ENCODE measurements at places on chromosomes 12 and 14.

GRCh38 chr14:25226214-25226613, 176.3 kb upstream of the STXBP6 start:
- no peak for DNase-seq

DNA sequence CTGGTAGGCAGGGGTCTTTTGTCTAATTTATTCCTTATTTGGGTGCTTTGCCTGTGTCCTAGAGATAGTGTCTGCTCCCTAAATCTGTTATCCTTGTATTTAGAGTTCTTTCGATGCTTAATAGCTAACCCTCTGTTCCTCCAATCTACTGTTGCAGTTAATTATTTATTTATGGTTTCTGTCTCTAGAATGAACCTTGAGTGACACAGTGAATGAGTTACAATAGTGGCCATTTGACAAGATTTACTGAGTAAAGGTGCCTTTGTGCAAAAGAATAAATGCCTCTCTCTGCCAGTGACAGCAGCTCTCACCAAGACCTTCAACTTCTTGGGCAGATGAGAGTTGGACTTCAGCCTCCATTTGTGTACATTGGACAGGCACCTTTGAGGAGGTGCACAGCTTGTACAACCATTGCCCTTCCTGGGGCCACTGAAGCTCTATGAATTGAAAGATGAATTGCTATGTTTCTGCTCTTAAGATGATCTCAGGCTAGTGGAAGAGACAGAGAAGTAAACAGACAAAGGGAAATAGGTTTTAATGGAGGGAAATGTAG, 165.9 kb downstream of the DERA start:
- DNase-seq: no peak

GRCh38 chr12:24773996-24774395, 174.9 kb downstream of the BCAT1 start:
- DNase-seq: no peak

DNA sequence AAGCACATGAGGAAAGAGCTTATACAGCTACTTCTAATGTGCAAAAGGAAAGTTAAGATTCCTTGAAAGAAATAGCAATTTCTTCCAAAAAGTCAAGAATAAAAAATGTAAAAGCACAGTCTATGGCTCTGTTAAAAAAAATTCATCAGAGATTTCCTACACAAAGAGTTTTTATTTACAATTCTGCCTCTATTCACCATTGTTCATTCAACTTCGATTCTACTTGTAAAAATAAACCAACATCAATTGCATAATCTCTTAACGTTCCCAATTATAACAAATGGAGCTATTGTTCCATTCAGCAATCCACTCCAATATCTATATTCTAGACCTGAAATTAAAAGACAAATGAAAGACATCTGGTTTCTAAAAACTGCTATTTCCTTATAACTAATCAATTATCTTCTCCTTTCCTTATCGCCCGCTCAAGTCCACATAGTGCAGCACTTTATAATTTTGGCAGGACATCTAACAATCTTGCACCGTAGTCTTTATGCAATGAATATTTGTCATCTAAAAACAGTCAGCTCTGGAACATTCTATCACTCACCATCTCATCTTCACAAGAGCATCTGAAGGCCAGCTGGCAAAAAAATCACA, 6.2 kb downstream of the EIF2S3B start:
- DNase-seq: no peak

DNA sequence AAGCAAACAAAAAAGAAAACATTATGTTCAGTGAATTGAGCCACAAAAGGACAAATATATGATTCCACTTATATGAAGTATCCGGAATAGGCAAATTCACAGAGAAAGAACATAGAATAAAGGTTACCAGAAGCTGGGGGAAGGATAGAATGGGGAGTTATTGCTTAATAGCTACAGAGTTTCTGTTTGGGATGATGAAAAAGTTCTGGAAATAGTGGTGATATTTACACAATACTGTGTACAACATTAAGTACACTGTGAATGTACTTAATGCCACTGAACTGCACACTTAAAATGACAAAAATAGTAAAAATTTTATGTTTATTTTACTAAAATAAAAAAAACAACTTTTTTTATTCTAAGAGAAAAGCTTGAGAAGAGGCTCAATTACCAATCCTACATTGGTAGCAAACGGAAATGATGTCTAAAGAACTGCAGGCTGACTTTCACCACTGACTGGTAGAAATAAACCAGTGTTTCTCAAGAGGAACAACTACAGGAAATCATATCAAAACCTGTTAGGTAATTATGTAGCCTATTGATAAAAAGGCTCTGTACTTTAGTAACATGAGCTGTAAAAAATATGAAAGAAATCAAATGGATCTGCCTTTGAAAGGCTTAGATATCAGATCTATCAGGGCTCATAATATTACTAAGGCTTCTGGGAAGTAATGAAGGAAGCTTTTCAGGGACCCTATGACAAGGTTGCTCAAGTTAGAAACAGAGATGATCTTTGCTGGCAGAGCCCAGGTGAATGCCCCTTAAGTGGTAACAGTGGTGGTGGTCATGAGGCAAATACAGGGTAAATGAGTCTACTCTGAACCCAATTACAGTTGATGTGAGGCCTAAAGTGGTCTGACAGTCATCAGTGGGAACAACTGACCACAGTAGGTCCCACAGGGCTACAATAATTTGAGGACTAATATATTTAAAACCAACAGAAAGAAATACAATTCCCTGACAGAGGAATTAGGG, 41.3 kb downstream of the BAZ1A start:
- no peak for DNase-seq

DNA sequence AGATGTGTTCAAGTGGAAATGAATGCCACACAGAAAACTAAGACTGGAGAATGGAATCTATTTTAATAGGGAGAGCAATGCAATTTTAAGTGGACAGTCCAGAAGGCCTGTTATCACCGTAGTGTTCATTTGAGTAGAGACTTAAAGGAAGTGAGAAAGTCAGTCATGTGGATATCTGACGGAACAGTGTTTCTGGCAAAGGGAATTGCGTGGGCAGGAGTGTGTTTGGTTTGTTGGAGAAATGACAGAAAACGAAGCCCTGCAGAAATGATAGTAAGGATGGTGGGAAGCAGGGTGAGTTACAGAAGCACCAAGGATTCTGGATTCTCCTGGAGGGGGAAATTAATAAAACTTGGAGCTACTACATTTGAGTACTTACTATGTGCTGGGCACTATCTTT, 776.6 kb downstream of the MED13L start:
- DNase-seq: peak; percentile 11

GRCh38 chr12:120849765-120850164, 54.4 kb downstream of the SPPL3 start:
- no peak for DNase-seq

DNA sequence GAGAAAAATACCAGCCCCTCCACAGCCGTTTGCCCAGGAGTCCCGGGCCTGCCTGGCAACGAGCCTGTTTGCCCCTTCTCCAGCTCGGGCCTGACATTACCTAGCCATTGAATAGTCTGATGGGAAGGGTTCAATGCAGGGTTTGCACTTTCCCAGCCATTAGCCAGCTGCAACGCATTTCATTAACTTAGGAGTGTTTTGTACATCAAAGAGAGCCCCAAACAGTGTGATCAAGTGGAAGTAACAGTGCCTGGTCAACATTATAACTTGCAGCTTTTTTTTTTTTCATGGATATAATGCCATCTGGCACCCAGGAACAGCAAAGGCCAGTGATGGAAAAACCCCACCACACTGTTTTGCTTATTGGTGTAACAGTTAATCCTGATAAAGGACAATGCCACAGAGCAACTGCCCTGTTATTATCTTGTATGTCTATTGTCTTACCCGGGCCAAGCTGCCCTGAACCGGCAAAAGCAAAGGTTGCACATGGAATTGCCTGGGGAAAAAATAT, 38.0 kb downstream of the BTG1 start:
- DNase-seq: no peak

GRCh38 chr12:26777236-26777635, 55.8 kb downstream of the ITPR2 start:
- DNase-seq: no peak

GRCh38 chr14:92409043-92409442, 86.1 kb downstream of the SLC24A4 start:
- no peak for DNase-seq

- DNase-seq: no peak
These were observed 19.7 kb upstream of the NGB start for GRCh38 chr14:77290705-77291104.

GRCh38 chr12:95626854-95627253, 75.6 kb upstream of the USP44 start:
- DNase-seq: no peak

GRCh38 chr12:57889500-57889989, 43.0 kb upstream of the CTDSP2 start:
- no peak for DNase-seq

DNA sequence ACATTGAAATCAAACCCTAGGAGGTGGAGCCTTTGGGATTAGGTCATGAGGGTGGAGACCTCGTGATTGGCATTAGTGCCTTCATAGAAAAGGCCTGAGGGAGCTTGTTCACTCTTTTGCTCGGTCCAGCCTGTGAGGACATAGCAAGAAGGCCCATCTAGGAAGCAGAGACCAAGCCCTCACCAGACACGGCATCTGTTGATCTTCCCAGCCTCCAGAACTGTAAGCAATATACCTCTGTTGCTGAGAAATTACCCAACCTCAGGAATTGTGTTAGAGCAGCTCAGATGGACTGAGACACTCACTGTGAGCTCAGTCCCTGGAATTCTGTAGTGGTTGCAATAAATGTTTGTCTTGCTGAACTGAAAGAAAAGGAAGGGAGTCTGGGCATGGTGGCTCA, 116.2 kb upstream of the MAP1LC3B2 start:
- no peak for DNase-seq

DNA sequence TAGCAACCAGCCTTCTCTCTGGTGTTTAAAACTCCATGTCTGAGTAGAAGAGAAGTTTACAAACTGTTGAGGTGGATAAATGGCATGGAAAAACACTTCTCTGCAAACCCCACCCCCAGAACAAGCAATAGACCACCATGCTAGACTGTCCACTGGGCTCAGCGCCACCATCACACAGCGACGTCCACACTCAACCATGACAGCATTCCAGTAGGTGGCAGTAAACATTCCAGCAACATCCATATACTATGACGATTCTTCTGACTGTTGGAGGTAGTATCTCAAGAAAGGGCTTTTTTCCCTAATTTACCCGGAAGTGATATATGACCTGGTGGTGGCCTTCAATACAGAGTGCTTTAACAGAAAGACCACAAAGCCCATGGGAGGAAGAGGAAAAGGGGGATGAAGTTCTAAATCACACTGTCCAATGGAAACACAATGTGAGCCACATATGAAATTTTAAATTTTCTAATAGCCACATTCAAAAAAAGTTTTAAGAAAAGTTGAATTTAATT, 152.2 kb downstream of the SLC15A4 start:
- no peak for DNase-seq

DNA sequence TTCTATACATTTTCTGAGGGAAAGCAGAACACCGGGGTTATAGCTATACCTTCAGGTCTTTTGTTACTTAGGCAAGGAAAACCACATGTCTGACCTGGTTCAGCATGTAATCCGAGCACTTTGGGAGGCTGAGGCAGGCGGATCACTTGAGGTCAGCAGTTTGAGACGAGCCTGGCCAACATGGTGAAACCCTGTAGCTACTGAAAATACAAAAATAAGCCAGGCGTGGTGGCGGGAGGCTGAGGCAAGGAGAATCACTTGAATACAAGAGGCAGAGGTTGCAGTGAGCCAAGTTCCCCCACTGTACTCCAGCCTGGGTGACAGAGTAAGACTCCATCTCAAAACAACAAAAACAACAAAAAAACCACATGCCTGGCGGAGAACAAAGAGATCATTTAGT, 177.6 kb downstream of the ACSS3 start:
- DNase-seq: no peak

GRCh38 chr12:103728323-103728722, 112.7 kb downstream of the NT5DC3 start:
- DNase-seq: no peak

GRCh38 chr12:131683266-131684014, 27.4 kb upstream of the SFSWAP start:
- DNase-seq: no peak

DNA sequence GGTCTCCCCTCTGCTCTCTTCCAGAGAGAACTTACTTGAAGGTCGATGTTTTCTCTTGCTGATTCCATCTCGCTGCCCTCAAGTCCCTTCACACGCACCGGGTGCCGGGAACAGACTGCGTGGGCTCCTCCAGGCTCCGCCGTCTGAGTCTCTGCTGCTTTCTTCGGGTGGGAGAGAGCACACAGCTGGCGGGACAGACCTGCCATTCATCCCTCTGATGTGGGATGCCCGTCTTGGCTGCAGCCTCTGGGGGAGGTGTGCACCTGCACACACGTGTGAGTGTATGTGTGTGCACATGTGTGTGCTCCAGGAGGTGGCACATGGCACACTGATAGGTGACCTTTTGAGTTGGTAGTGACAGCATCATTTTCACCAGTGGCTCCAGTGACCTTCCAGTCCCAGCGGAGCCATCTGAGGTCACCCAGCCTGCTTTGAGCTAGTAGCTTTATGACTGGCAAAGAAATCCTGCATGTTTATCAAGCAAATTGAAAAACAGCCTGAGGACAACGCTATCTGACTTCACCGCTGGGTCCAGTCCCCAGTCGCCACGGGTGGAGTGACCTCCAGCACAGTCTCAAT, at the start of gene NINJ2:
NINJ2 (minus strand) TSS at position 153 of the 579 bp plus-strand sequence; CDS start at position 68, 85 bp downstream.
- DNase-seq: peak; percentile 29

- DNase-seq: no peak
These were observed 423.2 kb downstream of the ATP23 start for GRCh38 chr12:58364389-58365086.
